Activated CD4-positive, alpha-beta T cell treated with anti-CD3 and anti-CD28 coated beads, Interleukin-2, amount 50 U/mL, for 1 hour (primary cell): ENCODE measurements at places on chromosomes 7 and 10.

DNA sequence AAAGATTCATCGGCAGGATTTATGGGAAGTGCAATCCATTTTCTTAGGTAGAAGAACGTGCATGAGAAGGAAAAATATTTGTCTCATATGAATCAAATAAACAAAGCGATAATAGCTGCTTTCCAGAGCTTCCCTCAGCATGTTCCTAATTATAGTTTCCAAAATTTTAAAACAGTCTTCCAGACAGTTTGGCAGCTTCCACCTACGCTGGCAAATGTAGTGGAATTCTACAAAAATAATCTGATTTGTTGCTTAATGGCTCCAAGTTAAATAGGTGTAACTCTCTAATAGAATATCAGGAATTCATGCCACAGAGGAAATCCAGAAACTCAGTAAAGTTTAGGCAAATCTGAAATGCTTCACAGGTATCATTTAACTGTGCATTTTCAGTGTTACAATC is 23.3 kb upstream of the AGBL3 start:
- DNase-seq: no peak

DNA sequence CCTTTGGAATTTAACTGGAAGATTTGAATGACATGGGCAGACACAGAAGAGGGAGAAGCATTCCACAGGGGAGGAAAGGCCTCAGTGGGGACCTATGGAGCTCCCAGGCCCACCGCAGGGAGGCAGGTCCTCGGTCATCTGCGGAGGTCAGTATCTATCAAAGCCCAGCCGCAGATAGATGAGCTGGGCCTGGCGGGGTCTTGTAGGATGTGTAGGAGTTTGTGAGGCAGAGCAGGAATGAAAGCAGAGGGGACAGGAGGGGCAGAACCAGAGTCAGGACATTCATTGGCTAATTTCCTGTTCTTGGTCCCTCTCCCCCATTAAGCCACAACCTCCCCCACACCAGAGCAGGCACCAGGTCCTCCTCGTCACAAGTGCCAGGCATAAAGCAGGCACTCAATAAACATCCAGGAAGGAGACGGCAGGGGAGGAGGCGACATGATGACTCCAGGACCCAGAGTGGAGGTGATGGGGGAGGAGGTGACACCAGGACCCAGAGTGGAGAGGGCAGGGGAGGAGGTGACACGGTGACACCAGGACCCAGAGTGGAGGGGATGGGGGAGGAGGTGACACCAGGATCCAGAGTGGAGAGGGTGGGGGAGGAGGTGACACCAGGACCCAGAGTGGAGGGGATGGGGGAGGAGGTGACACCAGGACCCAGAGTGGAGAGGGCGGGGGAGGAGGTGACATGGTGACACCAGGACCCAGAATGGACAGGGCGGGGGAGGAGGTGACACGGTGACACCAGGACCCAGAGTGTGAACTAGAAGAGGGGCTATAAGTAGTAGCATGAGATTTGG is 83.7 kb upstream of the PDGFA start:
- no peak for DNase-seq

DNA sequence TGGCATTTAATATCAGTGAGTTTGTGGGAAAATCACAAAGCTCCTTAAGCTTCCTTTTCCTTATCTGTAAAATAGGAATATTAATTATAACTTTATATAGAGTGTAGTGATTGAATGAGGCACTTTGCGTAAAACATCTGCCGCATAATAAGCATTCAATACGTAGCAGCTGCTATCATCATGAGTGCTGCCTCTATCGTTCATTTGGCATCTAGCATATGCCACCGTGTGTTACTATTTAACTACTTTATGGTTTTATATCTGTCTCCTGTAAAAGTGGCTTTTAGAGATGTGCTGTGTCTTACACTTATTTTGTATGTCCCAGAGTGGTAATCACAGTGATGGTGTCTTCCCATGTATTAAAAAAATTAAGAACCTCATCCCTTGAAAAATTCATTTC is 729.6 kb downstream of the SORCS3 start:
- no peak for DNase-seq

DNA sequence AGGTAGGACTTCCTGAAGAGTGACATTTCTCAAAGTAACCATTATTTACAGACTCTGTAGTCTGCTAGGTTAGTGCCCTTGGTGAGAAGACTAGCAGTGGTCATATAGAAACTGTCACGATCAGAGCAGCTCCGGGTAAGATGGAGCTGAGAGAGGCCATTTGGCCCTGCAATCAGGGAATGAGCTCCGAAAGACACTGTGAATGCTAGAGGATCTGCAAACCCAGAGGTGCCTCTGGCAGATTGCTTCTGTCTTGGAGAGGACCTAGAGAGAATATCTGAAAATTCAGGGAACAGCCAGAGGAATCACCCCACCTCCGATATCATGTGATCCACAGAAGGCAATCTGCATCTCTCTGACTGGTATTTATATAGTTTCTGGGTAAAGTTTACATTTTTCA is 246.9 kb upstream of the KMT2E start:
- DNase-seq: no peak

GRCh38 chr10:116073001-116073400 is 200.0 kb downstream of the GFRA1 start:
- no peak for DNase-seq

DNA sequence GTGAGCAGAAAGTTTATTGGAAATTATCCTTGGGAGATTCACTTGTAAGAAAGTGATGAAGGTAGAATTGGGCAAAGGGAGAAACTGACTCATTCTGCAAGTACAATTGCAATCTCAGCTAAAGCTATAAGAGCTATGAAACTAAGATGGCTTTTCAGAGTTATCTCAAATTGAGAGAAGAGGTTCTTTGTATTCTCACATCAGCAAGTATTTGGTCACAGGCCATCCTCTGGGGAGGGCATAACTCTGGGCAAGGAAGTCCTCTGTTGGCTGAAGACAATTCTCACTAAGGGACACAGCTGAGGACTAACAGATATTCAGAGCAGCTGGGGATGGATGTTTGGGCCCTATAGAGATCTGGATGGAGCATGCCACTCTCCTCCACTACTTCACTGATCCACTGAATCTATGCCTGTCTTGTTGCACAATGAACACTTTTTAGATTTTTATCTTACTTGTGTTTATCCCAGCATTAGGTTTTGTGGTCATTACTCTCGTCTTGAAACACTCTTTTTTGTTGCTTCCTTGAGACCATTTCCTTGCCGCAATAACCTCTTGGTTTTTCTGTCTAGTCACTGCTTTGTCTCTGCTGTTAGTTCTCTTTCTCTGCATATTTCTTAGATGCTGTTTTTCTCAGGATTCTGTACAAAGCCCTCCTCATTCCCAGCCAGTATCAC is 115.1 kb downstream of the GNAI1 start:
- no peak for DNase-seq

DNA sequence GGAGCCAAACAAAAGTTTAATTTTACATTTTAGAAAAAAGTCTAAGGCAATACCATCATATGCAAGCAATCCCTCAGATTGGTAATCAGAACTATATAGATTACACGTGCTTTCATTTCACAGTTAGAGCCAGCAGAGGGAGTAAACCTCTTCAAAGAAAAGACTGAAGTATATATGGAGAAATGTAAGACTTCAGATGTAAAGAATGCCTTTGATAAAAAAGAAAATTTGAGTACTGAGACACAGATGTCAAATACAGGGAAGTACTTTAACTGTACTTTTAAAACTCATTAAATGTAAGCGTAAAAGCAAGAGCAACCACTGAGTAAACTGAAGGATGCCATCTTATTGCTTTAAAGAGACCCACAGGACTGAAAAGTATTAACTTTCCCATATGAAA is 101.4 kb upstream of the FAM133B start:
- no peak for DNase-seq

DNA sequence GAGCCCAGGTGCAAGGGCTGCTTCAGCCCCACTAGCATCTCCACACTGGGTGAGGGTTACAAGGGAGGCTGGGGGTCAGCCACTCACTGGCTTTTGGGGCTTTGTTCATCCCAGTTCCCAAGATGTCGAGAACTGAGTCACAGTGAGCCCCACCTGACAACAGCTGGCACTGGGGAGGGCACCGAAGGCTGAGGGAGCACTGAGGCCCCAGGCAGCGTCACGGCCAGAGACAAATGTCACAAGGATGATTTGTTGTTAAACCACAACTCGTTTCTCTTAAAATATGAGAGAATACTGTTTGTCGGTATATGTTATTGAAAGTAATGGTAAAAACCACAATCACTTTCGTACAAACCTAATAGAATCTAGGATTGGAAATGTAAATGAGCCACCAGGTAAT is 219.9 kb downstream of the CELF2 start:
- no peak for DNase-seq

DNA sequence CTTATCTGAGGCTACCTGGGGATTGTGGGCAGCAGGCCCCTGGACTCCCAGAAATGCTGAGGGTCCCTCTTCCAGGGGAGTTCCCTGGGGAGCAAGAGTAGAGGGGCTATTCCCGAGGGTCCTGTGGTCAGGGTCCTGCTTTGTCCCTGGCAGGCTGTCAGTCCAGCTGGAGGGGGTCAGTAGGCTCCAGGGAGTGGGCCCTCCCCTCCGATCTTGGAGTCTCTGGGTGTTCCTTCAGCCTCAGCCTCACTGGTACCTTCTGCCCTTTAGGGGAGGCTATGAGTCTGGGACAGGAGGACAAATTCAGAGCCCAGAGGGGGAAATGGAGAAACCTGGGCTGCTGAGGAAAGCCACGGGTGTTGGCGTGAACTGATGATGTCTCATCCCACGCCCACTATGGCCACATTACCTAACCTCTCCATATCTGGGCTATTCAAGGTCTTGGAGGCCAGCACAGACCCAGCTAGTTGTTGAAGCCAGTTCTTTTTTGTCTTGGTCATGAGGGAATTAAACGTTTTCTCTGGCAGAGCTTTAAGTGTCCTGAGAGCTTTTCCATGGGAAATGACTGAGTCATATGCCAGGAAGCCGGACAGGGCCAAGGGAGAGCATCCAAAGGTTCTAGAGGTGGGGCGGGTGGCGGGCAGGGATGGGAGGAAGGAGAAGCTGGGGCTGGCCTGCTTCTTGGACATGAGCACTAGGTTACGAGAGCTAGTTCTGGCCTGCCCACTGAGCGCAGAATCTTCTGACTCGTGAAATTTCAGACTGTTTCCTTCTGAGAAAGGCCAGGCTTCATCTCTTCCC is 6.2 kb downstream of the CALHM2 start:
- no peak for DNase-seq

DNA sequence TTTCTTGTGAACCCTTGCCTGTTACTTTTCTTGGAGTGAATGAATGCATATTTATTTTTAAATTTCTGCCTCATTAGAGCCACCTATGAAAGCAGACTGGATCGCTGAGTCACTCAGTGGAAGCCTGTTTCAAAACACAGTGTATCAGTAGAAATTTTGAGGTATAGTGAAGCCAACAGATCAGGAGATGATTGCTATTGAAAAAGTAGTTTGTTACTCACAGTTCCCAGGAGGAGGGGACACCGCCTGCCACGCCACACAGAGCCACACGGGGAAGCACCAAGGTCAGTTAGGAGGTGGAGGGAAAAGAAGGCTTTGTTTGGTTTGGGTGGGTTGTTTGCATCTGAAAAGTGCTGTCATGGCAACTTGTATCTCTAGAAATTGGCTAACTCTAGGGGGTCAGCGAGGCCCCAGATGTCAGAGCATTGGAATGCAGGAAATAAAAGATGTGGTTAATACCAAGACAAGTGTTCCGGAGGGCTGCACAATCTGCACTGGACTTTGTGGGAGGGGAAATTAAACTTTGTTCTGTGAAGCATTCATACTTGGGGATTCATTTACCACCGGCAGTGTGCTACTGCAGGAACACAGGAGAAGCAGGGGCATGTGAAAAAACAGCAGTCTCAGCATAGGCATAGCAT is 106.4 kb upstream of the SDK1 start:
- no peak for DNase-seq

GRCh38 chr10:63421591-63421990 is 44.2 kb downstream of the JMJD1C start:
- no peak for DNase-seq

- DNase-seq: no peak
Observed at GRCh38 chr7:147332988-147333387, 1216.4 kb downstream of the CNTNAP2 start.

GRCh38 chr10:114384601-114385000 is 19.7 kb downstream of the AFAP1L2 start:
- no peak for DNase-seq

GRCh38 chr7:1557006-1557405 is 1.0 kb upstream of the TMEM184A start:
- no peak for DNase-seq

DNA sequence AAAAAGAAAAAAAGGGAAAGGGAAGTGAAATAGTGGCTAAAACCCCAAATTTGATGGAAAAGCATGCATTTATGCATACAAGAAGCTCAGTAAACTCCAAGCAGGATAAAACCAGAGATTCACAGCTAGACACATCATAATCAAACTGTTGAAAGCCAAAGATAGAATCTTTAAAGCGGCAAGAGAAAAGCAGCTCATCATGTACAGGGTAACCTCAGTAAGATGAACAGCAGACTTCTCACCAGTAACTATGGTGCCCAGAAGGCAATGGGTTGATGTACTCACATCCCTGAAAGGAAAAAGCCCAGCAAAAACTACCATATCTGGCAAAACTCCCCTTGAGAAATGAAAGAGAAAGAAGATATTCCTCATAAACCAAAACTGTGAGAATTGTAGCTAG is 60.4 kb downstream of the TPST1 start:
- DNase-seq: no peak

GRCh38 chr7:88140947-88141346 is 78.9 kb downstream of the SRI start:
- DNase-seq: no peak

DNA sequence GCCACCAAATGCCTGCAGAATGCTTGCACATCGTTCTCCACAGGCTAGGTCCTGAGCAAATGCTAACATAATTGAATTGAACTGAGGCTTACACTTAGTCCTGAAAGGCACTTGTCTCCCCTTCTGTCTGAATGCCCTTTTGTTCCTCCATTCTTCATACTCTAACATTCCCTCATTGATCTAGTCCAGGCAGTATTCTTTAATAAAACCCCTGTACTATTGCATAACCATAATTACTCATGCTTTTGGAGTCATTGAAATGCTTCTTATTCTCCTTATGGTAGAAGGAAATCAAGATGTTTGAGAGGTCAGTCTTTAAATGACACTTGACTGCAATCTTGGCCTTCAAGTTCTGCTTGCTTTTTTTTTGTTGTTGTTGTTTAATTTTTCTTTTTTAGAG is 7.1 kb downstream of the PI4K2A start:
- DNase-seq: no peak

GRCh38 chr10:21929070-21929469 is 74.5 kb downstream of the DNAJC1 start:
- no peak for DNase-seq

- DNase-seq: no peak
Observed at GRCh38 chr10:101241840-101242707, 12.8 kb upstream of the LBX1 start.

DNA sequence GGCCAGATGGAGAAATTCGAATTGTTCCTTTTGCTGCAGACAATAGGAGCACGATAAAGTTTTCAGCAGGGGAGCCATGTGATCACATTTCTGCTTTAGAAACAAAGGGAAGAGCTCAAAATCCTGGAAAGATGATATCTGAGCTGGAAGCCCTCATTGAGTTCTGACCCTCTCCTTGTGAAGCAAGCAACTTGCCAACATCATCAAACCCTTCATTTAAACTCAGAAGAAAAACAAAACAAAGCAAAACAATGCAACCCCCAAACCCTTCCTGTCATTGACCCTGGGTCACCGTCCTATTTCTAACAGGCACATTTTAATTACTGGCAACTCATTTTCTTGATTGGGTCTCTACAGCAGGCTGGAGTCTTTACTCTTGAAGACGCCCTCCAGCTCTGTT is 198.3 kb upstream of the ZNF32 start:
- DNase-seq: no peak

- DNase-seq: no peak
Observed at GRCh38 chr10:22693371-22693784, 21.0 kb downstream of the PIP4K2A start.

- no peak for DNase-seq
Observed at GRCh38 chr10:21304198-21304597, 221.3 kb downstream of the SKIDA1 start.

GRCh38 chr7:127792528-127793342 is 140.7 kb downstream of the SND1 start:
- DNase-seq: peak; percentile 9
